Activated naive CD8-positive, alpha-beta T cell treated with anti-CD3 and anti-CD28 coated beads for 36 hours (primary cell): ENCODE measurements at places on chromosomes 3 and 15.
A peak's percentile ranks its signal among the peaks of the same experiment; 100 is the strongest.

DNA sequence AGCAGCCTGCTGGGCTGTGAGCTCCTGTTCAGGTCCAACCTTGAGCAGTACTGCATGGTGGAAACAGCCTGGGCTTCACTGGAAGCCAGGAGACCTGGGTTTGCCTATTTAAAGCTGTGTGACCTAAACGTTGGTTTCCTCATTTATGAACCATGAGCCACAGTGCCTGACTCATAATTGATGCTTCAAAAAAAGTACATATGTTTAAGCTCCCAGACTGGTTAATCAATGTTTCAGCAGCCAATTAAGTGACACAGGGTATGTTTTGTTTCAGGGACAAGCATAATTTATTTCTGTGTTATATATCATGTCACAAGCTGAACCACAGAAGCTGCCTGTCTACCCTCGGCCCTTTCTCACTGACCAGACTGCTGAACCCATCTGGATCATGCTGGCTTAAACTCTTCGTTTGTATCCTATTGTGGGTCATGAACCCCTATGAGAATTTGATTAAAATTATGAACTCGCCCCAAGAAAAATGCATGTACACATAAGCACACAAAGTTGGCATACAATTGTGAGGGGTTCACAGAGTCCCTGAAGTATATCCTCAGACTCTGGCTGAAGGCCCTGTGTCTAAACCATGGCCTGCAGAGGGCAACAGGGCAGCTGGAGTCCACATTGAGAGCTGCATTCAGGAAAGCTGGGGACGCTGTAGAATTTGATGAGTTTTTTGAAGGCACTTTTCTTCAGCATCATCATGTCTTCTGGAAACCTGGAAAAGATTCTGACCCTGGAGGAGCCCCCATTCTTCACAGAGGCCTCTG is 23.7 kb downstream of the HDC start:
- no peak for DNase-seq

DNA sequence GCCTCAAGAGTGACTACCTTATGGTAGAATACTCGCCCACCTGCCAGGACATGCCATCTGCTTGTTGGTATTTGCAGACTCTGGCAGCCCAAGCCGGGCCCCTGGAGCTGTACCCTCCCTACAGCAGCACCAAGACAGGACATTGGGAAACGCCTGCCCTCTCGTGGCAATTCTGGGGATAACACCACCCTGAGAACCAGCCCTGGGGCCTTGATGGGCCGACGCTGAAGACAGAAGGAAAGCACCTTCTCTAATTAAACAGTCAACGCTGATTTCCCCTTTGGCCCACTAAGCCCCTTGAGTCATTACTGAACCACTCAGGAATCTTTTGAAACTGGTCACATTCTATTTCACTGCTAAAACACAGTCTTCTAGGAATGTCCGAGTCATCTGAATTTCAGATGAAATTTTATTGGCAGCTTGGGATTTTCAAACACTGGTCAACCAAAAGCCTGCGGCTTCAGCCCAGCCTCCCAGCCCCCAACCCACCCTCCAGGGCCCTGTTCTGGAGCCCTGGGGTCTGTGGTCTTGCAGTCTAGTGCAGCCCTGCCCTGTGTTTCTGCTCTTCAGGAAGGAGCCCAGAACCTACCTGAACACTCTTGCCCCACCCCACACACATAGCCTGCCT is 91.3 kb downstream of the TMEM266 start:
- DNase-seq: peak; percentile 85

- DNase-seq: no peak
These were observed 187.5 kb upstream of the CNTN3 start for GRCh38 chr3:74801924-74802323.

DNA sequence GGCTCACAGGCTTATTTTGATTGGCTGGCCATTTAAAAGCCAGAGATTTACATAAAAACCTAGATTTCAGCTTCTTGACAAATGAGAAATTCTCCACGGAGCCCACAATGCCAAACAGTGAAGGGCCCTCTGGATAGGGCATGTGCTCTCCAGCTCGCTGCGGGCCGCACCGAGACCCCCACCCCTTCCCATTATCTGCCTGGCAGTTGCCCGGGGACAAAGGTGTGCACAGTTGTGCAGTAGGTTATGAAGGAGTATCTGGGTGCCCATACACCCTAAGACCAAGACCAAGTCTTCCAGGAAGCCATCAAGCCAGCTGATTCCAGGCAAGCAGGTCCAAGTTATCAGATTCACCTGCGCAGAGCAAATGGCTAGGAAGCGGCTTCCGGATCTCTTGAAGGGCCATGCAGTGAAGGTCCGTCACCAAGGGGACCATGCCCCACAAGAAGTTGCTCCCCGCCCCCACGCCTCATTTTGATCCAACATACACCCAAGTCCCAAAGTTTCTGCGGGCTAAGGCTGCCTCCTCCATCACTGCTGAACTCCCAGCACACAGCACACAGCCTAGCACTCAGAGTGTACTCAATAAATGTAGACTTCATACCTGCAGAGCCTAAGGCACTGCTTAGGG is 1.3 kb downstream of the MRPS25 start:
- DNase-seq: no peak

DNA sequence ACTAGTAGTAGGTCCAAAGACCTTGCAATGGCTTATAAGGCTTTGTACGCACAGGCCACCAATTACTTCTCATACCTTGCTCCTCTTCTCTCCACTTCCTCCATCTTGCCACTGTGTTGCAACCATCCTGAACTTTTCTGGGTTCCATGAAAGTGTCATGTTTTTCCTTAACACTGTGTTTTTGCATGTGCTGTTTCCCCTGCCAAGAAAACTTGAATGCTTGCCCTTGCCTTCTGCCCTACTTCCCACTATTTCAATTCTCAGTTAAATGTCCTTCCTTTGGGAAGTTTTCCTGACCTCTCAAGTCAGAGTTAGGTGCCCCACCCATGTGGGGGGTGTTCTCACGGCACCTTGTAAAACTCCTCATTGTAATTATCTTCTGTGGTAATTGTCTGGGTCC is 182.8 kb downstream of the THRB start:
- no peak for DNase-seq

DNA sequence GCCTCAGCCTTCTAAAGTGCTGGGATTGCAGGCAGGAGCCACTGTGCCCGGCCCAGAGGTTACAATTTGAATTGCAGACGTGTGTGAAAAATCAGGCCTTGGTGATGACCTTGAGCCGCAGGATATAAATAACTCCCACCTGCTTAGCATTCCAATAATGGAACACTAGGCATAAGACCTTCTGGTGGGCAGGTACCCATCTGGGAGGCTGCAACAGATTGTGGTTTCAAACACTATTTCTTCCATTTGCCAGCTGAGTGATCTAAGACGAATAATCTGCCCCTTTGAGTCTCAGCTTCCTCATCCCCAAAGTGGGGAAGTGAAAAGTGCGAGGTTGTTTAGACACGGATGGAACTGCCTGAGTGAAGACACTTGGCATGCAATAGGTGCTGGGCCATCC is 47.7 kb upstream of the HERC1 start:
- no peak for DNase-seq

DNA sequence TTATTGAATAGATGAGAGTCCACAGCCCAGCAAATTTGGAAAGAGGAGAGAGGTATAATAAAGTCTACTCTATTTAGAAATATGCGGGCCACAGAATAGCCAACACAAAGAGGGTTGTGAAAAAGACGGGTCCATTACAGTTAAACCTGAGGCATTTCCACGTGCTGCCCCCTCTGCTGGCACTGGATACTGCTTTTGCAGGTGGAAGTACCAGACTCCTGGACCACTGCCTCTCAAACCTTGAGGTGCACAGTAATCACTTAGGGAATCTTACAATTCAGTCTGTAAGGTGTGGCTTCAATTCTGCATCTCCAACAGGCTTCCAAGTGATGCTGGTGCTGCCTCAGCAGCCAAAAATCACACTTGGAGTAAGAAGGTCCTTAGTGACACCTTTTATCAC is 3.0 kb upstream of the TFDP2 start:
- no peak for DNase-seq

DNA sequence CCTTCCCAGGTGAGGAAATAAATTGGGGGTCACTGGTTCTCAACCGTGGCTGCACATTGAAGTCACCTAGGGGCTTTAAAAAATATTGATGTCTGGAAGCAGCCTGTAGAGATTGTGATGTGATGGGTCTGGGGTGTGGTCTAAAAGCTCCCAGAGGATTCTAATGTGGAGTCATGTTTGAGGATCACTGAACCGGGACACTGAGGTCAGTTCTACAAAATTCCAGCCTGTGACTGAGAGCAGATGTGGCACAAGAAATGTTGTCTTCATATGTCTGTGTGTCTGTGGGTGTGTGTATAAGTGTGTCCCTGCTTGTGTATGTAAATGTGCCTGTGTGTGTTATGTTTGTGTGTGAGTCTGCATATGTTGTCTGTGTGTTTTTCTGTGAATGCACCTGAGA is 79.9 kb downstream of the TLE3 start:
- no peak for DNase-seq

- no peak for DNase-seq
These were observed 49.9 kb downstream of the RPLP1 start for GRCh38 chr15:69502470-69503045.

DNA sequence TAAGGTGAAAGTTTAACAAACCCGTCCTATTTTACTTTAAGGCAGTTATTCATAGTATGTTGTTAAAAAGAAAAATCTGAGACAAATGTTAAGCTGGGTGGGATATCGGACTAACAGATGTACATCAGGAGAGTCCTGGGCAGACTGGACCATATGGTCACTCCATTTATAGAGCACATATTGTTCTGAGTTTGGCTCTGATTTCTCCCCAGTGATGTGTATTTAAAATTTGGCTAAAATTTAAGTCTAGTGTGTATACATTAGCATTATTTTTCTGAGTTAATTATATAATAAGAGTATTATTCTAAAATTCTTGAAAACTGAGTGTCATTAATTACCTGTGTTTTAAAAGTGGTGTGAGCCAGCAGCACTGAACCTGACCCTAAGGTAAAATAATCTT is 6.1 kb downstream of the GMPS start:
- DNase-seq: no peak

- no peak for DNase-seq
These were observed 33.0 kb upstream of the LACTB start for GRCh38 chr15:63088533-63089245.

- DNase-seq: no peak
These were observed 287.0 kb downstream of the ZIC4 start for GRCh38 chr3:147119346-147119745.

DNA sequence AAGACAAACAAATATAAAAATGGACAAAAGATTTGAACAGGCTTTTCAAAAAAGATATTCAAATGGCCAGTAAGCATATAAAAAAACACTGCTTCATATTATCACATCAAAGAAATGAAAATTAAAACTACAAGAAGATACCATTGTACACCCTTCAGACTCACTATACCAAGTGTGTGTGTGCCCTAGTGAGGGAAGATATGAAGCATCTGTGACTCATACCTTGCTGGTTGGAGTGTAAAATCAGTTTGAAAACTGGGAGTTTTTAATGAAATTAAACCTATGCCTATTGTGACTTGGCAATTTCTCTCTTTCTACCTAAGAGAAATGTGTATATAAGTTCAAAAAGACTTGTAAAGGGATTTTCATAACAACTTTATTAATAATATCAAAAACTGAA is 23.5 kb upstream of the SLC15A2 start:
- no peak for DNase-seq

DNA sequence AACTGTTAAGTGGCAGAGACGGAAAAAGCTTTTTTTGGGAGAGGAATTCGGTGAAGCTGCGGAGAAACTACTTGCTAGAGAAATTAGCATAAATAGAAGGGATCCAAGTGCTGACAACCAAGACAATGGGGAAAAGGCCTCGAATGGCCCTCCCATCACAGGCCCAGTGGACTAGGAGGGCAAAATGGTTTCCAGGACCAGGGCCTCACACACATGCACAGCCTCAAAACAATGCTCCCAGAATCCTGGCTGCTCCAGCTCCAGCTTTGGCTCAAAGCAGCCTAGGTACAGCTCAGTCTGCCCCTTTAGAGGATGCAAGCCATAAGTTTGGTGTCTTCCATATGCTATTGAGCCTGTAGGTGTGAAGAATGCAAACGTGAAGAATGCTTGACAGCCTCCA is 388.2 kb downstream of the OTOL1 start:
- DNase-seq: no peak
